ENCODE measurements at places on chromosomes 11 and 22. TPM values are rescaled to one million over a fixed set of nuclear protein-coding genes. Genes with fewer than 3 reads are reported as not detected.

The SMTNL1 gene
- not detected for total RNA-seq

The GDPD4 gene
- not detected for total RNA-seq

- H3K27ac ChIP-seq: no peak overlapping the region
- H3K36me3 ChIP-seq: no peaks in the 10 kb centered on the region
- no peaks in the 10 kb centered on the region for H3K27me3 ChIP-seq
These were observed 20.3 kb upstream of the WNT7B start for GRCh38 chr22:45997077-45997776.

GRCh38 chr22:36510966-36511881 lies 4.4 kb upstream of the FOXRED2 start:
- no peaks in the 10 kb centered on the region for H3K4me1 ChIP-seq
- H3K4me3 ChIP-seq: no peak overlapping the region
- DNase-seq: peak; percentile 82
- H3K36me3 ChIP-seq: peaks cover 58% of the 10 kb centered on the region
- peak overlapping the region; percentile 87 for H3K27ac ChIP-seq
- peaks cover 7% of the 10 kb centered on the region for H3K27me3 ChIP-seq

GRCh38 chr11:113376156-113376555 lies 11.4 kb upstream of the ANKK1 start:
- H3K27ac ChIP-seq: no peak overlapping the region
- no peaks in the 10 kb centered on the region for H3K36me3 ChIP-seq
- no peak overlapping the region for H3K4me3 ChIP-seq
- H3K27me3 ChIP-seq: no peaks in the 10 kb centered on the region
- DNase-seq: no peak
- H3K4me1 ChIP-seq: no peaks in the 10 kb centered on the region

GRCh38 chr11:105100981-105101630 lies 38.5 kb downstream of the CARD18 start:
- peaks cover 8% of the 10 kb centered on the region for H3K4me1 ChIP-seq
- no peak for DNase-seq
- no peak overlapping the region for H3K4me3 ChIP-seq
- H3K27ac ChIP-seq: no peak overlapping the region
- peaks cover 5% of the 10 kb centered on the region for H3K36me3 ChIP-seq
- no peaks in the 10 kb centered on the region for H3K27me3 ChIP-seq
